ENCODE measurements at places on chromosomes 13 and 19.

DNA sequence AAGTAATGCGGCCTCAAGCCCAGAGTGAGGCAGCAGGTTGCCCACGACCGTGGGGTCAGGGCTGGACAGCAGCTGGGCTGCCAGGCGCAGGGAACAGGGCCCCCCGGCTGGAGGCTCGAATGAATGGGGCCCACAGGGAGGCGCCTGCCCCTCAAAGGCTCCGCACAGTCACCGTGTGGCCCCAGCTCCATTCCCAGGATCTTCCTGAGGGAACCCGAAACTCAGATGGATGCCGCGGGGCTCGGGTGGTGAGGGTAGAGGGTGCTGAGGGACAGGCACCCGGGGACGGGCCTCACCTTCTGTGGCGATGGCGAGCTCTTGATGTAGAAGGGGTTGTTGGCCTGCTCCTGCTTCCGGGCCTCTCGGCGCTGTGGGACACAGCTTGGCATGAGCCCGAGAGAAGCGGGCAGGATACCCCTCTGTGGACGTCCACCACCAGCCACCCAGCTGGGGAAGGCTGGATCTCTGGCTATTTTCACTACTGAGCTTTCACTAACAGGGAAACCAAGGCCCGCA, 19.3 kb downstream of the IZUMO4 start:
- DNase-seq: no peak

DNA sequence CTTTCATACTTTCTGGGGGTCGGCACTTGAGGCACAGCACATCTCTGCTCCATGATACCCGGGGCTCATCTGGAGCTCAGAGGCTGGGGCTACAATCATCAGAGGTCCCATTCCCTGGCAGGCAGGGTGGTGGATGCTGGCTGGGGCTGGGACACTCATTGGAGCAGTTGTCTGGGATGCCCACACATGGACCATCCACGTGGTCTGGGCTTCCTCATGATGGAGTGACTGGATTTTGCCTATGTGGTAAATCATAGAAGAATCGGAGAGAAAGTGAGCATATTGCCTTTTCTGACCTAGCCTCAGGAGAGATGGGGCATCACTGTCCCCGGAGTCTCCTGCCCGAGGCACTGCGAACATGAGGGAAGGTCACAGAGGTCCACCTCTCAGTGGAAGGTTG, 91.4 kb upstream of the IRS2 start:
- DNase-seq: no peak

DNA sequence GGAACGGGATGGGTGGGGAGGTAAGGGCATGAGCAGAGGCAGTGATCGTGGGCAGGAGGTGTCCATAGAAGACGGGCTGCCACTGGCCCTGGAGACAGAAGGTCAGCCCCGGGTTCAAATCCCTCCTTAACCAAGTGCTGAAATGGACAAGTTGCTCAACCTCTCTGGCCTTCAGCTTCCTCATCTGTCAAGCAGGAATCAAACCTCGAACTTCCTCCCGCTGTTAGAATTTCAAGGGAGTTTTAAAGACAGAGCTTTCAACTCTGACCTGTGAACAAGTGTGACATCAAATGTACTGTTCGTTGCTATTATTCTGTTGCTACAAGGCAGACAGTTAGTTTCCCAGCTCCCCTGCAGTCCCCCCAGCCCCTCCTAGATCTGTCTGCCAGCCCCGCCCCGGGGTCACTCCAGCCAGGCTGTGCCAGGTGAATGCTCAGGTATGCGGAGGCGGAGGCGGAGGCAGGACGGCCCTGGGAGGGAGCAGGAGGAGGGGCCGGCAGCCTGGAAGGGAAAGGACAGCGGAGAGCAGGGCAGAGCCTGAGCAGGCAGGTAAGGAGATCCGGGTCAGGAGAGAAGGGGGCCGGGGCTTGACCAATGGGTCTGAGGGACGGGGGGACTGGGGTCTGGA, at the start of gene EPS8L1:
TSS of gene EPS8L1 (plus strand) at position 499 of the 628 bp plus-strand sequence. CDS start 576 bp downstream, outside the sequence.
- no peak for DNase-seq

DNA sequence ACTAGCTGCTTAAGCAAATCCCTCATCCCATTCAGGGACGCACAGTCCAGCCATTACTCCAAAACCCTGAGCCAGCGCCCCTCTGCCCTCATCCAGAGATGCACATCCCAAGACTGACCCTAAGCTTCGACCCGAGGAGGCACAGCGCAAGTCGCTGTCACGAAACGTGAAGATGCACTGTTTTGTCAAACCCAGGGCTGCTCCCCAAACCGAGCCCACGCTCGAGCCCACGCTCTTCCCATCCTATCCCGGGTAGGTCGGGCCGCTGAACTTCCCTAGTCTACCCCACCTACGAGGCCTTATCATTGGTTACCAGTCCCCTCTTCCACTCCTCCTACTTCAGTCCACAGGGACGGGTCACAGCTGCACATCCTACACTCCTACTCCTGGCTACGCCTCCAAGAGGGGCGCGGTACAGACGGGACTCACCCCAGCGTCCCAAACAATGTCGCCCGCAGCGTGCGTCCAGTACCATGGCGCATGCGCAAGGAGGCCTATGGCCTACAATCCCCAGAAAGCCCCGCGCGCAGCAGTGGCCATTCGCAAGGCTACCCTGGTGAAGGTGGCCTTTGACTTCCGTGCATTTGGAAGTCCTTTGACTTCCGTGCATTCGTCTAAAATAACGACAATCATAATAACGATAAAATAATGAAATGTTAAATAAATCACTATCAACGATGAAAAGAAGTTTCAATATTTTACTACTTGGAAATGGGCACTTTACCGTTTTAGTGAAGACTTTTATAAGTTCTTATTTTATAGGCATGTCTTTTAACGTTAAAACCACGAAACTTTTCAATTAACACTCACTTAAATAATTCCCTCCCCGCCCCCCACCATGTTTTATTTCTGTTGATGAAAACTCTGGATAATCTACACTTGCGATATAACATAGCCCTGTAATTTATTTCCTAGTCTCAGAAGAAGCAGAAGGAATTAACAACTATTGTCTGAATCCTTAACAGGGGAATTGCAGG, at the start of gene ZNF285:
TSS of gene ZNF285 (minus strand) at position 470 of the 977 bp plus-strand sequence. CDS start 4,395 bp downstream, outside the sequence.
- peak; percentile 65 for DNase-seq

DNA sequence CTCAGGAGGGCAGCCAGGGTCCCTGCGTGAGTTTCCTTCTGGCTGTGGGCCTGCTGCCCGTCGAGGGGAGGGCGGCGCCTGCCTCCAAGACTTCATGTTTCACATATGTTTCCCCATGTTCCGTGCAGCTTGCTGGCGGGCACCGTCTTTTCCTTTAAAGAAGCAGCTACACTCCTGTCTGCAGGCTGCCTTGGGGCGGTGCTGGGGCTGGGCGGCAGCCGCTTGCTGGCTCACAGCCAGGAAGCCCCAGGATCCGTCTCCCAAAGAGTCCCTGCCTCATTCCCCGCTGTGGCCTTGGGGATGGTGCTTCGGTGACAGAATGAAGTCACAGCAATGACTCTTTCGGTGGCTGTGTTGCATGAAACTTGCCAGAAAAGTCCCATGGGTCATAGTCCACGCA, 24.9 kb downstream of the PIAS4 start:
- no peak for DNase-seq

GRCh38 chr19:11382898-11383705, 1.0 kb downstream of the EPOR start:
- DNase-seq: no peak

DNA sequence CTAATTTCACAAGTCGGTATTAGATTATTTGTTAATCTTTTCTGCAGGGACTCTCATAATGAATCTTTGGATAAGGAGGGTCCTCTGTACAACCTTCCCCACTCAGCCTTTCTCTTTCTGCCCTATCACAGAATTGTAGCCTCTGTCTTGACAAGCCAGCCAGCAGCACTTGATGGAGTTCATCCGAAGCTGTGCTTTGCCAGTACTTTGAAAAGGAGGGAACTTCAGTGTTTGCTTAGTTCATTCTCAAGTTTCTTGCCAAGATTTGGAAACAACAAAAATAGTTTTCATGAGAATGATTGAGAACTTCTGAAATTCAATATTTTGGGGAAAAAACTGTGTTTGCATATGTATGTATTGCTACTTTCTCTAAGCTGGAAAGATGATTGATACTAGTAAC, 69.3 kb upstream of the HMGB1 start:
- DNase-seq: no peak

- no peak for DNase-seq
Observed at GRCh38 chr19:12626958-12627357, 16.2 kb downstream of the ZNF791 start.

DNA sequence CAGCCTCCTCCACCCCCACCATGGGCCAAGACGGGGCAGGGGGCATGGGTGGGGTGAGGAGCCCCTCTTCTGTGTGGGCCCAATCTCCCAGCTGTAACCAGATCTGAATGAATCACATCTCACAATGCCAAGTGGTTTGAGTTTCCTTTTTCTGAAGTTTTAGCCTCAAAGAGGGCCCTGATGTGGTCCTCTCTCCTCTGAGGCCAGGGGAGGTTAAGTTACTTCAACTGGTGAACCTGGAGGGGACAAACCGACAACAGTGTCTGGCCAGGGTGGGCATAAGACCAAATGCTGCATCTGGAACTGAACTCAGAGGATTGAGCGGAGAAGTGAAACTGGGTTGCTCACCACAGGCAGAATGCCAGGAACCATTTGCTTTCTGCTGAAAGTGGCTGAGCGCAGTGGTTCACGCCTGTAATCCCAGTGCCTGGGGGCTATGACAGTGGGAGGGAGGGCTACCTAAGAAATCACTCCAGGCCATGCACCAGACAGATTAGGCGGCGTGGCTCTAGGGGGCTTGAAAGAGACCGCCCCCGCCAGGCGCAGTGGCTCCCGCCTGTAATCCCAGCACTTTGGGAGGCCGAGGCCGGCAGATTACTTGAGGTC, 15.4 kb upstream of the IRGC start:
- DNase-seq: no peak

DNA sequence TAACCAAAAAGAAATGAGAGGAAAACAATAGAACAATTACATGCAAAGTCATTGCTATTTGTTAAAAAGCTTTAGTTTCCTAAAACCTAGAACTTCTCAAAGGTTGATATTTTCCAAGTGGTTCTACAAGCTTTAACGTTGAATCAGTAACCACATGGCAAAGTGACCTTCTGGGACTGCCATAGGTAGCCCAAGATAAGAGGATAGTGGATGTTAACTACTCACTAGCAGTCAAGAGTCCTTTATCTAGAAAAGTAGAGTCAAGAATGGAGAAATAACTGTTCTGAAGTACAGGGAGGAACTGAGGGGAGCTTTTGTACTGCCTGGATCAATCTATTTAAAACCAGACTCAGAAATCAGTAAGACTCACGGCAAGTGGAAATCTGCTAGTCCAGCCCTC, 9.9 kb upstream of the SLC46A3 start:
- DNase-seq: no peak

GRCh38 chr13:43831088-43831487, 44.3 kb upstream of the ENOX1 start:
- no peak for DNase-seq

GRCh38 chr19:8573316-8573715, 3.9 kb downstream of the MYO1F start:
- DNase-seq: no peak

GRCh38 chr19:5934774-5935472, 20.9 kb downstream of the CAPS start:
- DNase-seq: no peak

DNA sequence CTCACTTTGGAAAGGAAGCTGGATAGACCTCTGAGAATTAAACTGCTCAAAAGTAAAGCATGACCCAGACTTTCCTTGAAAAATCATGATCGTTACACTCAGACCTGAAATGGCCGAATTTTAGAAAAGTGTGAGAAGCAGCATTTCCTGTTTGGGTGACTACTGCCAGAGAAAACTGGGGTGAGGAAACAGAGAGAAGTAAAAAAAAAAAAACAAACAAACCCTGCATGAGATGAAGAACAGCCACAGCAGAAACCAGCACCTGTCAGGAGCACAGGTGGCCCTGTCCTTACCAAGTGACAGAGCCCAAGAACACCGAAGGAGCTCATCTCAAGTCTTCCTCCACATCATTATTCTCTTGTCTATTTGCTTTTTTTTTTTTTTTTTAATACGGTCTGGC, 12.0 kb upstream of the ADPRHL1 start:
- DNase-seq: no peak

GRCh38 chr13:110306960-110307766, at the start of the genes COL4A1 and COL4A2:
COL4A1 (minus strand) TSS chr13:110307157; CDS start chr13:110307027, 130 bp downstream.
COL4A2 (plus strand) TSS chr13:110307284; CDS start chr13:110307904, 620 bp downstream.
- DNase-seq: no peak

Data from stimulated activated CD8-positive, alpha-beta memory T cell treated with anti-CD3 and anti-CD28 coated beads, Interleukin-7, amount 100 ng/mL, for 24 hours (primary cell).